Testis (tissue), 5 donors: ENCODE measurements at places on chromosomes 2 and 18. TPM values are rescaled to one million over a fixed set of nuclear protein-coding genes. Genes with fewer than 3 reads are reported as not detected.

TUBB8B gene
- 8.0 TPM for total RNA-seq

GRCh38 chr2:68325056-68325455, 5.3 kb upstream of the CNRIP1 start:
- no peak for DNase-seq

- no peak for DNase-seq
Measured at GRCh38 chr18:46449033-46449432, 208.0 kb downstream of the LOXHD1 start.

GRCh38 chr2:32947484-32948143, 861 bp downstream of the LTBP1 start:
- DNase-seq: peak; percentile 43

- DNase-seq: no peak
Measured at GRCh38 chr18:56652802-56653201, 1.6 kb downstream of the WDR7 start.

DNA sequence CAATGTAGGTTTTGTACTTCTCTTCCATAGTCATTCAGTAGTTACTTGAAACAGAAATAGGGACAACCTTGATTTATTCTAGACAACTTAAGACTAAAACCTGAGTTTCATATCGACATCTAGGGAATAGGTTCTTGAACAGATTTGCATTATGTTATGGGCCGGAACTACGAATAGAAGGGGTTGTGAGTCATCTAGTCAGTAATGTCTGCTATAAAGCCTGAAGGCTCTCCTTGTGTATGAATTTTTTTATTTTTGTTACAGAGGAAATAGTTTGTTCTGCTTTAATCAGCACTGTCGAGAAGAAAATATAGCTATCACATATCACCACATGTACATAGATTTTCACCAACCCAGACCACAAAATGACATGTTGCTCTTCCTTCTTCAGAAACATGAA, 17.3 kb upstream of the TRIM43 start:
- DNase-seq: no peak

DNA sequence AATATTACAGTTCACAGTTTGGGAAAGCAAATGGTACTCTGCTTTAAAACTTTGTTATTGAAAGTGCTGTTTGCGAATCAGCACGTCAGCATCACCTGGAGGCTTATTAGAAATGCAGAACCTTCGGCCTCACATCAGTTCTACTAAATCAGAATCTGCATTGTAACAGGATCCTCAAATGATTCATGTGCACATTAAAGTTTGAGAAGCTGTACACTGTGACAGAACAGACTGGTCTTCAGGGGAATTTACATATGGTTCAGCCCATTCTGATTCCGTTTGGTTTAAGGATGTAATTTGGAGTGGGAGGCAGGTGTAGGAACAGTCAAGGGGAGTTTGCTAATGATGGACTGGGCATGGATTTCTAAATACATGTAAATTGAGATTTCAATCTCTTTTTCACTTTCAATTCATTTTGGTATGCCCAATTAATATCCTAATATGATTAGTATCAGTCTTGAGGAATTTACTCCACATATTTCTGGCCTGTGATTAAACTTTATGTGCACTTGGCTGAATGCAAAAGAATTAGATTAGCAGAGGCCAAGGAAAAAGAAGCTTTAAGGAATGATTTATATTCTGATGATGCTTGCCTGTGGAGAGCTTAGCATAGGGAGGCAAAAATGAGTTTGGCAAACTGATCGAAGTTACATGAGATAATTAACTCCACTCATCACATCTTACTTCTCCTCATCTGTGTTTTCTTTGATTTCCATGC, 248.8 kb downstream of the XIRP2 start:
- no peak for DNase-seq

DNA sequence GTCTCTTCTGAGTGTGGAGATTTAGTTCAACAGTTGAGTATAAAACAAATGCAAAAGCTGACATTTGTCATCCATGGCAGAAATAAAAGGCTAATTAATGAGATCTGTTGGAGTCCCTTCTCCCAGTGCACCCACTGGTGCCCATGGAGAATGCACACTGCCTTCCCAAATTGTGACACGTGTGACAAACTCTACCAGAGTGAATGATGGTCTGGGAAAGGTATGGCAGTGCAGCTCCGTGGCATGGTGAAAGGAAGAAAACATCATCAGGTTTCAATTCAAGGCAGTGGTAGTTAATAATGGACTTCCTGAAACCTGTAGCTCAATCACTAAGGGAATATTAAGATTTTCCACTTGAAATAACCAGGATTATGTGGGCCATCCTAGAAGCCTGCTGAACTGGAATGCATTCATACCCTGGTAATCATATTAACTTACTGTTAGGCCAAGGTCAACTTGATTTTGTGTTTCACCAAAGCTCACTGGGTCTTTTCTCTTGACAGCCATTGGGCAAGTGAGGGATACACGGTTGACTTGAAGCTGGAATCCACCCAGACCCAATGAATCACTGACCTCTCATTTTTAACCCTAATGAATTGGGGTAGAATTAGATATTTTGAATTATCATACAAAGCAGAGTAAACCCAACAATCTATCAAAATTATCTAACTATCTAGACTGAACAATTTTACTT, 167.6 kb downstream of the AFF3 start:
- DNase-seq: no peak

DNAH7 gene
- 14.9 TPM for total RNA-seq

DNA sequence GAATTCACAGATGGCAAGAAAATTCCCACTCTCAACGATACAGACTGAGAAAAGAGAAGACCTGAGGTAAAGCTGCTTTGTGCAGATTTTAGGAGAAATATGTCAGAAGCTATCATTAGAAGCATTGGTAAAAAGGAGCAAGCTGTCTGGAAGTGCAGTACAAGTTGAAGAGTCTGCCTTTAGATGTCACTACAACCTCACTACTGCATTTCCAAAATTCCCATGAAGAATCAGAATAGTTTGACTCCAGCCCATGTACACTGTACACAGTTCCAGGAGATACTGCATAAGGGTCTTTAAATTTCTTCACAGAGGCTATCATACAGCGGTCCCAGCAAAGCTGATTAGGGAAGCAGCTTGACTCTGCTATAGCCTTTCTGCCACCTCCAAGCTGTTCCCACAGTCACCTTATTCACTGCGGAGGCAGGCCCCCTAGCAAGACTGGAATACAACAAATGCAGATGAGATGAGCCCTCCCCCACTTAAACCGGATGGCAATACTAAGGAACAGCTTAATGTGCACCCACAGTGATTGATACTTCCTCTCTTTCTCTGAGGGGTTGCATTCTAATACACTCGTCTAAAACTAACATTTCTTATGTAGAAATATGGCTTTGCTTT, 527.4 kb downstream of the TMEM182 start:
- DNase-seq: no peak
